ENCODE measurements at places on chromosomes 1 and 21.

GRCh38 chr1:235919833-235920441 lies 53.2 kb upstream of the LYST start:
- no peak for DNase-seq

DNA sequence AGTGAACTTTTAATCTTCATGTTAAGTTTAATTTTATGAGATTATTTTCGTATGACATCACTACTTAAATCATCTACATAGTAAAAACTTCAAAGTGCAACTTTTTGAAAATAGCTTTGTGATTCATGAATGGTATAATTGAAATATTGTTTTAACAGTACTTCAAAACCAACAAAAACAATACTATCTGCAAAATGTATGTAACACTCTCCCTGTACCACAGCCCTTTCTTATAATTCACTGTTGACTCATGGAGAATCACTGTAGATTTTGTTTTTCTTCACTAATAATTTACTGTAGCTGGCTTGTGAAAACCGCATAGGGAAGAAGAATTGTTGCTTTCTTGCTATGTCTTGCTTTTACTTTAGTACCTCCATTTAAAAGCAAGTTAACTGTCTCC lies 301.4 kb upstream of the ADAMTS5 start:
- DNase-seq: no peak

GRCh38 chr1:17612831-17613230 lies 73.3 kb downstream of the ARHGEF10L start:
- no peak for DNase-seq

DNA sequence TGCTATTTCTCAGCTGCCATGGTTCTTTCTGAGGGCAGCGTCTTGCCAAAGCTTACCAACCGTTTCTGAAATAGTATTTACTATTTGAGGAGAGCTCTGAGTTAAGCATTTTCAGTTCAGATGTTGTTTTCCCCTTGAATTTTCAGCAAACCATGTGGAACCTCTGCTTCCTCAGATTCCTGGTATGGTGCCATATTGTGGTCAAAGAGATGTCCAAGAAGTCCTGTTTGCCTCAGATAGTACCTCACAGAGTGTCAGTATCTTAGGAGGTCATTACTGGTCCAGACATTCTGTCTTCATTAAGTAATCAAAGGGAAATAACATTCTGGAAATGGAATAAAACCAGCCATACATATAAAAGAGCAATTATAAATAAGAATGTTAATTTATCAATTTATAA lies 36.6 kb downstream of the VANGL2 start:
- DNase-seq: no peak

DNA sequence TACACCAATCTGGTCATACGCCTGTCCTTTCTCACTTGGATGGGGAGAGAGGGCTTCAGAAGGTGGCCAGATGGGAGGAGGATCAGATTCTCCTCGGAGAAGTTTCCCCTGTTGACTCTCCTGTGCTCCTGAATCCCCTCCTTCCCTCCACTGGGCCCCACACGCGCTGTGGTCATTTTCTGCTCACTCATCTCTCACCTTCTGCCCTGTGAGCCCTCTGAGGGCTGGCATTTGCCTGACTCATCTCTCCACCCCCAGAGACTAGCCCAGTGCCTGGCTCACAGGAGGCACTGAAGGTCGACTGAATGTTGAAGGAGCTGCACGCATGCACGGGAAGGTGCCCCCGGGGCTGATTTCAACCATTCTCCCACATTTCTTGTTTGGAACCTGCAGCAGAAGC lies 14.2 kb downstream of the ABCA4 start:
- DNase-seq: no peak

GRCh38 chr1:41051022-41051421 lies 29.5 kb upstream of the SLFNL1 start:
- DNase-seq: no peak

- no peak for DNase-seq
Observed at GRCh38 chr1:40179496-40180089, 18.4 kb downstream of the RLF start.

DNA sequence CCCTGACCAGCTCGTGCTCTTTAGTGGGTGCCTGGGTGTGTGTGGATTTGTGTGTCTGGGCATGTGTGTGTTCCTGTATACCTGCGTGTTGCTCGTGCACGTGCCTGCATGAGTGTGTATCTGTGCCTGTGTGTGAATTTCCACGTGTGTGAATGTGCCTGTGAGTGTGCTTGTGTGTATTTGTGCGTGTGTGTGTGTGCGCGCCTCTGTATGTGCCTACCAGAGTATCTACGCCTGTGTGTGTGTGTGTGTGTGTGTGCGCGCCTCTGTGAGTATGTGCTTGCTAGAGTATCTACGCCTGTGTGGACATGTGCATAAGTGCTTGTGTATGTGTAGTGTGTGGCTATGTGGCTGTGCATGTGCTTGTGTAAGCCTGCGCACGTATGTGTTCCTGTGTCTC lies 691 bp upstream of the SELENBP1 start:
- DNase-seq: no peak

GRCh38 chr1:173187671-173188237 lies 19.4 kb downstream of the TNFSF4 start:
- DNase-seq: no peak

DNA sequence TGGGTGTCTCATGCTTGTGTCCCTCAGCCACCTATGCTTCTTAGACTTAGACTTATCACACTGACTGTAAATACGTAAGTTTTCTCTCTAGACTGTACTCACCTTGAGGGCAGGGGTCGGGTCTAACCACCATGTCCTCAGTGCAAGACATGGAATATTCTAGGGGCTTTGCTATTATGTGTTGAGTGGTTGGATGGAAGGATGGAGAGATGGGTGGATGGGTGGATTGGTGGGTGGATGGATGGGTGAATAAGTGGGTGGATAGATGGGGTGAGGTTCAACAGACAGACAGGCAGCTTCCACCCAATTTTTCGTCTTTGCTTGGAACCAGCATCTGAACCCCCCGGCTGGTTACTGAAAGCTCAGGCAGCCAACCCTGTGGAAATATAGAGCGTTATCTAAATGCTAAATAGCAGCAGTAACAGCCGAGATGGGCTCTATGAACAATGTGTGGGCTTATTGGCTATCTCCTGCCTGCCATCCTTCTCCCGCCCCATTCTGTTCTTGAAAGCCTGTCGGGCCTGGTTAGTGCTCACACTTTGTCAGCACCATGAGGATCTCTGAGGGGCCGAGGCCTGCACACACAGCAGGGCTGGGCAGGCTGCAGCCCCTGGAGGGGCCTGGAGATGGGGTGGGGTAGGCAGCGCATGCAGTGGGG lies 130.7 kb downstream of the ACTL8 start:
- no peak for DNase-seq

DNA sequence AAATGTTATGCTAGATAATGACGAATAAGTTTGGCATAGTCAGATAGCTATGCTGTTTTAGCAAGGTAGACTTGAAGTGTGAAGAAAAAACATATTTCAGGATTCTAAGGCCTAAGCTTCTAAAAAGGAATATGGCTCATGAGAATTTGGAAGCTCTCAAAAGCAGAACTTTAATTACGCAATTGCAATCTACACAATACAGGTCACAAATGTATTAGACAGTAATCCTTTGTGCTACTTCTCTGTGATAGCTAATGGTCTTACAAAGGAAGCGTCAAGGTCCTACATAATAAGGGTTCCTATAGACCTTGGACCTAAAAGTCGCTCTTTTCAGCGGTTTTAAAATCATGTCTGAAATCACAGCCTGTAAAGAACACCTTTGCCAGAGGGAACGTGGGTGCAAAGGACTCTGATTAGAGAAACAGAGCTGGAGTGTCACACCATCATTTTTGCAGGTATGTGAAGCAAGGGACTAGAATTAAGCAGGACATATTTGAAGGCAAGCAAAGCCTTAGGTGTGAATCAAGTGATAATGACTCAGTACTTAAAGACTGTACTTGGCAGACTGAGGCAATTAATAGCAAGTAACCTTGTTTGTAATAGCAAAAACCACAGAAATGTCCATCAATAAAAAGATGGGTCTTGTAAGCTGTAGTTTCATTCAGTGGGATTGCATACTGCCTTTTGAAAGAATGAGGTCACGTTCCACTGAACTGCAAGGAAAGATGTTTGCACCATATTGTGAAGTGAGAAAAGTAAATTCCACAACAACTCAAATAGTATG lies 420.2 kb downstream of the KCTD3 start:
- DNase-seq: no peak

DNA sequence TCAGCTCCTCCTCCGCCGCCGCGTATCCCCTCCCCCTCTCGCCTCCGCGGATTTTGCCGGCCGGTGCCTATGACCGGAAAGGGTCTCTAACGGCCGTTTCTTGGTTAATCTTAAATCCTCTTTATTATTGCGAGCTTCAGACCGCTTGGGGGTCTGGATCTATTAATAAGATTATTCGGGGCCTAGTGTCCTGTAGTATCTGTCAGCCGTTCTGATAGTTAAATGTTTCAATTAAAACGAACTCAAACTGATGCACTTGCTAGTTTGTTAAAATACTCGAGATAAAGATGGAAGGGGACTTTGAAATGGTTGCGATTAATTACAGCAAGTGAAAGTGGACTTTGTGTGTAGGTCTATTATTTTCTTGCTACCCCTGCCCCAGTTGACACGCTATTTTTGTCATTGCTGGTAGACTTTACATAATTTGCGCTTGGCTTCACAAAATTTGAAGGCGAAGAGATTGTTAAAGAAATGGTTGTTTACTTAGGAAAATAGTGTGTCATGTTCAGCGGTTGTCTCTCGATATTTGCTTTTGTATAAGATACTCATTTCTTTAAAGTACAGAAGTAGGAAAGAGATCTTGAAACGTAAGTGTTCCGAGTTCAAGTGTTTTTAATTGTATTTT lies 779 bp downstream of the SON start:
- DNase-seq: peak; percentile 37

- peak; percentile 55 for DNase-seq
Observed at GRCh38 chr1:227788271-227789083, 27.0 kb upstream of the PRSS38 start.

DNA sequence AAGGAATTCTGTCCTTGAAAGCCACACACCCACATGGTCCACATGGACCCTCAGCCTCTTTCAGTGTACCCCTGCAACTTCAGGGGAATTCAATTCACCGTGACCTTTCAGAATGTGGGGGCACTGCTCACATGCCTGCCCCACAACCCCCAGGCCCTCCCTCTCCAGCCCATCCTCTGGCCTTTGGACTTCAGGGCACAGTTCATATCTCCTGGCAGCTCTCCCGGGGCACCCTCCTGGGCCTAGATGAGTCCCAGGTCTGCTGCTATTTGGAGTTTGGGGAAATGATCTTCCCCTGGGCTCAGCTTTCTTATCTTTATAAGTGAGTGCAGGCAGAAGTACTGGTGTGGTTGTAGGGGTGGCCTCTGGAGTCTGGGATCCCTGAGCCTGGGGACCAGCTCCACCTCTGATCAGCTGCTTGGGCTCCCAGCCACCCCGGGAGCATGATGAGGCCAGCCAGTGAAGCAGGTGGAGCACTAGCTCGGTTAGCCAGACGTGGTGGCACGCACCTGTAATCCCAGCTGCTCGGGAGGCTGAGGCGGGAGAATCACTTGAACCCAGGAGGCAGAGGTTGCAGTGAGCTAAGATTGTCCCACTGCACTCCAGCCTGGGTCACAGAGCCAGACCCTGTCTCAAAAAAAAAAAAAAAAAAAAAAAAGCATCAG lies 15.8 kb downstream of the C1orf167 start:
- DNase-seq: no peak

GRCh38 chr1:30650968-30651320 lies 72.4 kb downstream of the MATN1 start:
- no peak for DNase-seq

- DNase-seq: no peak
Observed at GRCh38 chr1:92817986-92818764, 13.7 kb upstream of the RPL5 start.

- no peak for DNase-seq
Observed at GRCh38 chr1:32349211-32349708, 13.0 kb downstream of the FAM229A start.

DNA sequence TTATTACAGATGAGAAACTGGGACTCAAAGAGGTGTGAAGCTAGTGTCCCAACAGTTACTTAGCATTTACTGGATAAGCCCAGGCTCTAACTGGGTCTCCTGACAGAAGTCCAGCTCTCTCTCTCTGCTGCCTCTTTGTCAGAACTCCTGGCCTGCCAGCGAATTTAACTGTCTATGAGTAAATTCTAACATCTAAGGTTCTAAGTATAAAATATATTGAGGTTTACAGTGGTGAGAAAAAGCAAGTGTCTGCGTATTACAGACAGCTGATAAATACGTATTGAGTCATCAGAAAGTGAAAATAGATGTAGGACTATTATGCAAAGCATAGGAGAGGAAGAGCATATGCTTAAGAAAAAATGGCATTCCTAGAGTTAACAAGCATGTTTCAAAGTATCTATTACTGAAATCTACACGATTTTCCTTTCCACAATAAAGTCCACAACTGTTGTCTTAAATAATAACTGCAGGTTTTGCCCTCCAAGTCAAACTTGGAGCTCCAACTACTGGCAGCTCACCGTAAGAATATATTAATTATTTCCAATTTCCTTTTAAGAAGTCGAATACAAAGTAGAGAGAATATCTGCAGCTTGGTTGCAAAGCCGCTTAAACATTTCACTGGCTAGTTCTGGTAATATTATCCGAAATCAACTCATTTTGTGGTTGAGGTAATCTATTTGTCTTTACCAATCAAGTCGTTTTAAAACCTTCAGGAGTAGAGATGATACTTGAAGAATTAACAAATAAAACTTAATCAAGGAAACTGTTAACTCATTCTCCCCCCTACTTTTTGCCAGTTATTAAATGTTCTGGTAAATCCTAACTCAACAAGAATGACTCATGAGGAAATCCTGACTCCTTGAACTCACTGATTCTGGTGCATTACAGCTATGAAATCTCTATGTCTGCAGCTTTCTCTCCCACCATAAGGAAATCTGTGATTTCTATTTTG lies 1.4 kb upstream of the RGS2 start:
- no peak for DNase-seq

GRCh38 chr1:229001467-229002011 lies 266.3 kb downstream of the RHOU start:
- no peak for DNase-seq

GRCh38 chr1:143720087-143721023 lies 251.4 kb downstream of the FAM72C start:
- DNase-seq: no peak

Measured in stimulated activated CD8-positive, alpha-beta memory T cell treated with anti-CD3 and anti-CD28 coated beads, Interleukin-4, amount 100 ng/mL, for 4 hours (primary cell).